Aorta (tissue), 5 donors: ENCODE measurements at places on chromosomes 1 and 21. TPM values are rescaled to one million over a fixed set of nuclear protein-coding genes. Genes with fewer than 3 reads are reported as not detected.

The SLC35E2B gene
- 53.5 TPM for total RNA-seq

- DNase-seq, result no peak
These were observed 98.6 kb downstream of the ZNF281 start for GRCh38 chr1:200311256-200311655.

The TCHH gene
- 0.16 TPM for total RNA-seq

DNA sequence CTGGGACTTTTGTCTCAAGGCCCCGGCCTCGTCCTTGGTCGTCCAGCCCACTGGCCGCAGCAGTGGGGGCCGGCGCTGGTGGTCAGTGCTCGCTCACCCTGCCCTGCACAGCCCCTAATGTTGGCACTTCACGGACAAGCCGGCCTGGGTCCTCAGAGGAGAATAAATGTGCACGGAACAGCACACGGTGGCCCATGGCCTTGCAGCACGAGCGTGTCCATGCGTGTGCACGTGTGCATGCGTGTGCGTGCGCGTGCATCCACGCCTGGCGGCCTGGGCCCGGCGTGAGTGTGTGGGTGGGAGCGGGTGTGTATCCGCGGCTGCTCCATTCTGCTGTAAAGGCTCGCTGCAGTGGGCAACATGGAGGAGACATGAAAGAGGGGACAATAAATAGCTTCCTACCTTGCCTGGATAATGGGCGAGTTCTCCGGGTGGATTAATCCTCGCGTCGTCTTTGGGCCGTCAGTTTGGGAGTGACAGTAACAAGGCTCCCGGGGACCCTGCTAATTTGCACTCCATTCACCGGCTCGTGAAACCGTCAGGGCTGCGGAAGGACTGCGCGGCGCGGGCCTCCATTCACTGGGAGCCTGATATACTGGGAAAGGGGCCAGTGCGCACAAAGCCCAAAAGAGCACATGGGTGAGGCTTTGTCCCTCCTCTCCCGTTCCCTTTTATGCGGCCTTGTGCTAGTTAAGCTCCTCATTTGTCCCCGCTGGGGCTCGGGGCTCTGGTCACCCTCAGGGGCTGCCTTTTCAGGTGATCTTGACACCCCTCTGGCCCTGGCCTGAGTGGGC, 142.8 kb downstream of the PRDM16 start:
- no peak for DNase-seq

DNA sequence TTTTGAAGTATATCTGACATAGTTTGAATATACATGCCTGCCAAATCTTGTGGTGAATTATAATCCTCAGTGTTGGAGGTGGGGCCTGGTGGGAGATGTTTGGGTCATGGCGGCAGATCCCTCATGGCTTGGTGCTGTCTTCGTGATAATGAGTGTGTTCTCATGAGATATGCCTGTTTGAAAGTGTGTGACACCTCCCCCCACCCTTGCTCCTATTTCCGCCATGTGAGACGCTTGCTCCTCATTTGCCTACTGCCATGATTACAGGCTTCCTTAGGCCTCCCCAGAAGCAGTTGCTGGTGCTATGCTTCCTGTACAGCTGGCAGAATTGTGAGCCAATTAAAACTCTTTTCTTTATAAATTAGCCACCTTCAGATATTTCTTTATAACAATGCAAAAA, 436.6 kb upstream of the BEND5 start:
- no peak for DNase-seq

- DNase-seq, result no peak
These were observed 1.5 kb upstream of the RALGPS2 start for GRCh38 chr1:178723546-178723945.

The ALPL gene
- total RNA-seq, result 22.3 TPM

- DNase-seq, result no peak
These were observed 63.8 kb downstream of the IARS2 start for GRCh38 chr1:220157738-220158137.

The ZBTB7B gene
- total RNA-seq, result 46.4 TPM

GRCh38 chr1:235649368-235650163, at the start of gene GNG4:
Gene GNG4 (minus strand): TSS chr1:235649784. CDS start chr1:235583838, 65,946 bp downstream.
- DNase-seq, result no peak

- no peak for DNase-seq
These were observed 1237.5 kb downstream of the AMY1C start for GRCh38 chr1:104987210-104987609.

DNA sequence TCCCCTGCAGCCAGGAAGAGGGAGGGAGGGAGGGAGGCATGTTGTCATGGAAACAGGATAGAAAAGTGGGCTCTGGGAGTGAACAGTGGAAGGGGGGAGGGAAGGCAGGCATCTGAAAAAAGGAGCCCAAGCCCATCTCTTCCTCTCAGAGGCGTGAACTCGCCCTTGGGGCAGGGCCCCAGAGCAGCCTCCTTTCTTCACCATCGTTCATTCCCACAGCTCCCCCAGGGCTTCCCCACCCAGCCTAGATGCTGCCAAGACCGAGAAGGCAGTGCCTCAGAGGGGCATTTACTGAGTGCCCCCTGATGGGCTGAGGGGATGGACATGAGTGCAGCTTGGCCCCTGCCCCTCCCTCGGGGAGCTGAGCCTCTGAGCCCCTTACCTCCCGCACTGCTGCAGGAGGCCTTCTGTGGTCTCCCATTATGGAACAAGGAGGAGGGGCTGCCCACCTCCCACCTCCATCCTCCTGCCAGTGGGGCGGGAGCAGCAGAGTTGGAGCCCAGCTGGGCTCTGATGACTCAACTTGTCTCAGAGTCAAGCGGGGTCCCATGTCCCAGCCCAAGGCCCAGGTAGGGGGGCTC, 39.1 kb upstream of the KIF21B start:
- no peak for DNase-seq

GRCh38 chr1:199472018-199472417, 555.5 kb upstream of the NR5A2 start:
- no peak for DNase-seq

The DYRK3 gene
- 8.2 TPM for total RNA-seq

DNA sequence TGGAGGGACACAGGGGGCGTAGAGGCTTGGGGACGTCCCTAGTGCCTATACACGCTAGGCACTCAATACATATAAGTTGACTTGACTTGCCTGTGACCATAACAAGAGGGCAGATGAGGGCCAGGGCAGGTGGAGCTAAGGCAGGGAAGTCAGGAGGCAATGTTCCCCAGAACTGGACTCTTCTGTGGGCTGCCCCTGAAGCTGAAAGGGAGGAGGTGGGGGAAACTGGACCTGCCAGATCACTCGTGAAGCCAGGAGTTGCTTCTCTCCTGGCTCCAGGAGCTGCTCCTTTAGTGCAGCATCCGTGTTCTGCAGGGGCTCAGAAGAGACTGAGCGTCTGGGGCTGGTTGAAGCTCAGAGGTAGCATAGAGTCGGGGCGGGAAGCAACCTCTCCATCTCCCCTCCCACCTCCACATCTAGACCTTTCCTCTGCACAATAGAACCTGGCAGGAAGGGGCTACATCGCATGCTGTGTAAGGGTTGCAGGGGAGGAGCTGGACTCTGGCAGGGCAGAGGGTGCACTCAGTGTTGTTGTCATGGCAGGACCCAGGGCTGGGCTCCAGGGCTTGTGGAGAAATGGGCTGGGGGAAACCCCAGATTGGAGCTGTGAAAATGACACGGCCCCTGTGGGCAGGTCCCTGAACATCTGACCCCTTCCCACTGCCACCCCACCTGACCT, 2.9 kb upstream of the SEMA4A start:
- no peak for DNase-seq

GRCh38 chr1:62229932-62230331, 35.3 kb downstream of the L1TD1 start:
- no peak for DNase-seq

GRCh38 chr1:108877348-108878159, 769 bp downstream of the GPSM2 start:
- no peak for DNase-seq

GRCh38 chr1:27176323-27176722, 21.4 kb upstream of the SLC9A1 start:
- DNase-seq, result no peak

The GPR153 gene
- total RNA-seq, result 4.5 TPM

DNA sequence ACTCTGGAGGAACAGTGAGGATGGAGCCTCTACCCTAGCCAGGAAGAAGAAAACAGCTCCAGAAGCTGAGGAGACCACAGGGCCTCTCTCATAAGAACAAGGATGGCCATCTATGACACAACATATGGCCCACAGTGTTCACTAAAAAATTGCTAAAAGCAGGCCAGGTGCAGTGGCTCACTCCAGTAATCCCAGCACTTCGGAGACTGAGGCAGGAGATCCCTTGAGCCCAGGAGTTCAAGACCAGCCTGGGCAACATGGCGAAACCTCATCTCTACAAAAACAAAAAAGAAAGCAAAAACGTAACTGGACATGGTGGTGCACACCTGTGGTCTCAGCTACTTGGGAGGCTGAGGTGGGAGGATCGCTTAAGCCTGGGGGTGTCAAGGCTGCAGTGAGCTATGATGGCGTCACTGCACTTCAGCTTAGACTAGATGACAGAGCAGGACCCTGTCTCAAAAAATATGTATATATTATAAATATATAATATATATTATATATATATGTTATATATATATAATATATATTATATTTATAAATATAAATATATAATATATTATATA, 103.1 kb downstream of the TOMM20 start:
- no peak for DNase-seq

DNA sequence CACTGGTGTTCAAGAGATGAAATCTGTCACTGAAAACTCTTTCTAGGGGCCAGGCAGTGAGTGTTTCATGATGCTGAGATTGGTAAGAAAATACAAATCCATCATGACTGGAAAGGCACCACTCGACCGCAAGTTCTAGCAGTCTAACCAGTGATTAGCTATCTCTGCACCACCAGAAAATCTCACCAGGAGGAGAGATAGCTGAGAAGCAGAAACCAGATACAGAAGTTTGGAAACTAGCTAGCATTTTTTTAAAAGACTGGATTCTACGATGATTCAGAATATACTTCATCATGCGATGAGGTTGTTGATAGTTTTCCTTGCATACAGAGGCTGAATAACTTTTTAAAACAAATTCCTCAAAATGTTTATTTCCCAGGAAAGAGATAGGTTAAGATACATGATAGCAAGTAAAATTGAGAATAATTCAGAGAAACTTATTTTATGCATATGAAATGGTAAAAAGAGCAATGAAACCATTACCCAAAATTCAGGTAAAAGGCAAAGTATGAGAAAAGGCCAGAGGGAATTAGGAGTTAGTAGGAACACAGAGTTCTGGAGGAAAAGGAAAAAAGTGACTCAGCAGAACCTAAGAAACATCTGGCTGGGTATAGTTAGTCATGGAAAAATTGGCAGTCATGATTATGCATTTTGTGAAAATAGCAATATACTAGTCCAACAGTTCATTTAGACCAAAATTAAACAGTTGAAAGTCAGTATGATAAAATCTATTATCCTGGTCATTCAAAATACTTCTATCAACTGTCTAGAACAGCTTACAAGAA, 3.3 kb upstream of the F3 start:
- no peak for DNase-seq

DNA sequence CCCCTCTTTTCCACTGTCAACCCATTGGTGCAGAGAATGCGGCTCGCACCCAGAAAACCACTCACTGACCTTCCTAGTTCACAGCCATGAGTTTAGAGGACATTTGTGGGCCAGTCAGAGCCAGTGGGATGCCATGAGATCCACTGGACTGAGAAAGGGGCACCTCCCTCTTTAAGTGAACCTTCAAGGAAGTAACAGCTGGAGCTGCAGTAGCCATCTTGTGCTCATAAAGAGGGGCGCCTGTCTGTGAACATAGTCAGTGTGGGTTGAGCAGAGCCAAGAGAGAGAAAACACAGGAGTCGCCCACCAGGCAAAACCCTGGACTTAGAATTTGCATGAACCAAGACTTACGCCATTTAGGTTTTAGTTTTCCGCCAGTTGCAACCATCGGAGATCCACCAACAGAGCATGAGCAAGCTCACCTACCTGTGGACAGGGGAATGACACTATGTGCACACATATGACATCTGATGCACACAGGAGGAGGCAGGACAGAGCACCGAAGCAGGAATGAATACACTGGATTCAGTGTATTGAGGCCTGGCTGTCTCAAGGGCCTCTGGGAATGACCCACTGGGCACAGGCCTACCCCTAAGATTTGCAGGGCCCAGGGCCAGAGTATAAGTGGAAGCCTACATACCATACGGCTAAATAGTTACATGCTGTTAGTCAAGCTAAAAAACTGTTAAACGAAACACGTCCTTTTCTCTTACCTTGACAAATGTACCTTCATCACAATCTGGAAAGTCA, 151.6 kb downstream of the GRIK3 start:
- no peak for DNase-seq

DNA sequence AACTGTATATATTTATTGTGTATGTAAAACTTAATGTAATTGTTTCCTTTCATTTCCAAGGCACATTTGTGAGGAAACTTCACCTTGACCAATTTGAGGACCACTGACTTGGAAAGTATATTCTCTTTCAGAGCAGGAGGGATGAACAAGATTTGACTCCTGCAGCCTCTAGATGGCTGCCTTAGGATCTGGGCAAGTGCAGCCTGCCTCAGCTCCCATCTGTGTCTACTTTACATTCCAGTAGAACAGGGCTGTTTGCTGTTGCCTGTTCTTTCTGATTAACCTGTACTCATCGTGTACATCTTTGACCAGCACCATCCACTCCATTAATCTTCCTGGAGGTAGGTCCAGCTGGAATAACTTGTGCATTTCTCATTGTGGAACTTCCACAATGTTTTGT, 312.8 kb downstream of the HLX start:
- no peak for DNase-seq

- DNase-seq, result no peak
These were observed 179.2 kb downstream of the BACH1 start for GRCh38 chr21:29477941-29478340.

The SH2D2A gene
- total RNA-seq, result 2.9 TPM

DNA sequence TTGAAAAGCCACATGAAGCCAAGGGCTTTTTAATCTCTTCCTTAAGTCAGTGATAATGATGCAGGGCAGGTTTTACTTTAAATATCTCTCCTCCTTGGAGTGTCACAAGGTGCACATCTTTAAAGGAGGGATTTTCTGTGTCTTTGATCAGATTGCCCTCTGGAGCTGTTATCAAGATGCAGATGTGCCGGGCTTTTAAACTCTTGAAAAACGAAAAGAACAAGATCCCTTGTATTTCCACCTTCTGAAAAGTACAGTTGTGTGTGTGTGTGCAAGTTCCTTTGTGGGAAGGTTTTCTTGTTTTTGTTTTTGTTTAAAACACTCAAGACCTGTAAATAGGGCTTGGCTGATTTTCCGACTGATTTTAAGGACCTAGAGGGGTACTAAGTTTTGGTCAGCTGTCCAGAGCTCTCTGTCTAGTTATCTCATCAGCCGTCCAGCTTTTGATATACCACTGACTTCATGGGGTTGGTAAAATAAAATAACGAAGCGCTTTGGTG, 1.6 kb downstream of the MARK1 start:
- no peak for DNase-seq
